ENCODE measurements at places on chromosomes 6 and 20.

DNA sequence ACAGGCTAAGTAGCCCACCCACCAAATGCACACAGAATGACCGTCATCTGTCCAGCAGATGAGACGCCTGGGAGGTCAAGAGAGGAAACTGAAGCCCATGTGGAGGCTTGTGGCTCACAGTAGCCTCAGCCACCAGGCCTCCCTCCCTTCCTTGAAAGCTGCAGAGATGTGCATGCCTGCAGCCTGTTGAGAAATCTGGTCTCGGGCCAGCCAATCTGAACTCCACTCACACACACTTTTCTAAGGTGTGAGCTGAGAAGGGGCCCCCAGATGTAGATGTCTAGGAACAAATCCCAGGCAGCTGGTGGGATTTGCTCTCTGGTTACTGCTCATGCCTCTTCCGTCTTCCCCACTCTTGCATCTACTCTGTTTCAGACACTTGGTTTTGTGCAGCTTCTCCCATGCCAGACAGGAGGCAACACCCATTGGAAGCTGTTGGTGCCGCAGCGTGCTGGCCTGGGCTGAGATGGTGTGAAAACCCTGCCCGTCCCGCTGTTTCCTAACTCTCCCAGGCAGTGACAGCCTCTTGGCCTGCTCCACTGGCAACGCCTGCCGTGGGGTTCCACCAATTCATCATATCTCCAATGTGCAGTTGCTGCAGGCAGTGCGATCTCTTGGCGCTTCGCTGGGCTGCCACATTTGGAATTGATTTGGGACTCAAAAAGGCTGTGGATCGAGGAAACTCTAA lies 24.1 kb upstream of the PAX1 start:
- DNase-seq, result no peak

DNA sequence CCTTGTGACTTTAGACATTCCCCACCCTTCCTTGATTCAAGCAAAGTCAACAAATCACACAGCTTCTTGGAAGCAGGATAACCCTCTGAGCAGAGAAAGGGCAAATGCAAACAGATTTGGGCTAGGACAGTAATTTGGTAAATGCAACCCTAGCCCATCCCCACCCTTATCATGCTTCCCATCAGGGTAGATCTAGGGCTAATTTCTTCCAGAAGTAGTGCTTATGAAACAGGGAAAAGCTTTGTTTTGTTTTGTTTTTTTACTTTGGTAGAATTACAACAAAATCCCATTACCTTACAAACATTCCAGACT lies 525.1 kb upstream of the NOX3 start:
- DNase-seq, result no peak

DNA sequence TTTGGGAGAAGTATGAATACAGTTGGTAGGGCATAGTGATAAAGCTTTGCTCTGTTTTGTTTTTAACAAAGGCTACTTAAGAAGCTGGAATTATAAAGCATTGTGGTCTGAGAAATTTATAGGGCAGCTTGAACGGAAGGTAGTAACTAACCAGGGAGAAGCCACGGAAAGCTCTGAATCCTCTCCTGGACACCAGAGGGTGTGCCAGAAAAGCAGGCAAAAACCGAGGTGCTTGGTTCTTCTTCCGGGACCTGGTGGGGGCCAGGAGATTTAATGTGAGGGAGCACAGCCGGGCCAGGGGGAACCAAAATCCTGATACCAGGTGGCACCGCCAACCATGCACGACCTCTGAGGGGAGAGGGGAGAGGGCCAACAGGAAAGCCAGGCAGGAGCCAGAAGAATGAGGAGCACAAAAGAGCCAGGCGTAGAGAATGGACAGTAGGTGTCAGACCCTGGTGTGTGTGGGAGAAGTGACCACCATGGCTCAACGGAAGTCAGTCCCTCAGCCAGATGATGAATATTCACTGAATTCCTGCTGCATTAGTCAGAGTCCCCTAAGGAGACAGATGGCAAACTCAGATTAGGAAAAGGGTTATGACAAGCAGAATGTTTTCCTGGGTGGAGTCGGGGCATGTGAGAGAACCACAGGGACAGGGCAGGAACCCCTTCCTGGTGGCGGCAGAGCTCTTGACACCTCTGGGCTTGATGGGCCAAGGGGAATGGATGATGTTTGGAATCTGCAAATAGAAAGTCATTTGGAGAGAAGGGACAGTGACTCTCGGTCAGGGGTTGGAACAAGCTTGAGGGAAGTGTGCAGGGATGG lies 262.3 kb downstream of the ZNF217 start:
- peak; percentile 13 for DNase-seq

DNA sequence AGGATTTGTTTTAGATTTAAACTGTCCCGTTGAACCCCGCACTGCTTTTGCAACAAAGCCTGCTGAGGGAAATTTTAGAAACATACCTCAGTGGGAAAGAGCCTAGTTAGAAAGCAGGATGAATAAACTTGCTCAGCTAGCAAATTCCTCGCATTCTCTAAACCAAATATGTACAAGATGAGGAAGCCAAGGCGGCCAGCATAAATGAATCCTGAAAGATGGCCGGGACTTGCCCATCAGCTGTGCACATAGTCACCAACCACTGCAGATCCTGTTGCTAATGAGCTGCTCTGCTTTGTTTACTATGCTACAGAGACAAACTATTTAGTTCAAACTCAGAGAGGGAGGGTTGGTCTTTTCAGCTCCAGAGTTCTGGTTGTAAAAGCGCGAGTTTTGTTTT lies 49.0 kb downstream of the TMEM170B start:
- peak; percentile 80 for DNase-seq

DNA sequence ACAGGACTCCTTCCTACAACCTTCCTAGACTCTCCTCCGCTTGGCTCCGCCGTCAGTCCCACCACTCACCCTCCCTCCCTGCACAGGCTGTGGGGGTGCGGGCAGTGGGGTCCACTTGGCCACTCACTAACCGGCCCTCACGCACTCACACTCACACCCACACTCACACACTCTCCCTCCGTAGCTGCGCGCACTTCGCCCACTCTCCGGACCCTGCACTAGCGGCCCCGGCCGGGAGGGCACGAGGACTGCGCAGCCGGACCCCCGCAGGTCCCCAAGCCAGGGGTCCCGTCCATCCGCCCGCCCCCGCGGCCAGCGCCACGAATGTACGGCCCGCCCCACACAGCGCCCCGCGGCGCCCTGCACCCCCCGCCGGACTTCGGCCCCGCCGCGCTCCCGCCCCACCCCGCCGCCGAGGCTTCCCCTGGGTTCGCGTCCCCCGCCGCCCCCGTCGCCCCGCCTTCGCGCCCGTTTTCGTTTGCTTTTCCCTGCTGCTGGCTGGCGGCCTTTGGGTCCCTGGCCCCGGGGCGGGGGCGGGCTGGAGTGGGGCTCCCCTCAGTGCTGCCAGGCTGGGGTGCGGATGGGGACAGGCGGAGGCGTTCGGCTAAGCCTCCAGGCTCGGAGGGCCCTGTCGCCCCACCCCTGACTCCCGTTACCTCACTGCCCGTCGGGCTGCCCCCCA lies 23.0 kb upstream of the SLC22A7 start:
- DNase-seq, result no peak

DNA sequence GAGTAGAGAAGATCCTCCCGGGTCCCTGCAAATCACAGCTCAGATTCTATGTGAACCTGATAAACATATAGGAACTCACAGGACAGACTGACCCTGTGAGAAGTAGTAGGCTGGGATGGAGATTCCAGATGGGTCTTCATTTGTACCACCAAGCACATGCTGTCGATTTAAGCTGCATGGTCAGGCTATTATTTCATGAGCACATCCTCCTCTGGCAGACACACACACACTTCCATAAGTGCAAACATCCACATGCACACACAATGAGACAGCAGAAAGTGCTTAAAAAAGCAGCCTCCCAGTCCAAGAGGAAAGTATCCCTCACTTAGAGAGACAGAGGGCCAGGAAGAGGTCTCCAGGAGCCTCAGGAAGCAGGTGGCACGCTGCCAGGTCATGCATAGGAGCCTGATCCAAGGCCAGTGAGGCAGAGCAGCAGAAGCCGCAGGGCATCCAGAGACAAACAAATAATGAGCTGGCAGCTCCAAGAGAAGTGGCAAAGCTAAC lies 131.8 kb downstream of the UNC5CL start:
- peak; percentile 33 for DNase-seq

DNA sequence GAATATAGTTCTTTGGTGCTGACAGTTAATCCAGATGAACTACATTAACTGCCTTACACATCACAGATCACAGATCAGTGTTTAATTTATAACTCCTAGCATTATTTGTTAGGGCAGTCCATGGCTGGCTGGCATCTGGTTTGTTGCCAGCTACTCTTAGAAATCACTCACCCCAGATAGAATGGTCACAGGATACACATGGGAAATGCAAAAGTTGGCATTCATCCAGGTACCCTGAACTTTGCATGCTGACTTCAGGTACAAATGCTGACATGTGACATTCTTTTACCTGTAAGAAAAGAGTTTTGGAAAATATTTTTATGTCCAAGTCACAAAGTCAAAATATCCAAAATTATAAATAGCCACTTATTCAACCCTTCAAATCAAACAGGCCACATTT lies 20.2 kb downstream of the FBXL4 start:
- no peak for DNase-seq

DNA sequence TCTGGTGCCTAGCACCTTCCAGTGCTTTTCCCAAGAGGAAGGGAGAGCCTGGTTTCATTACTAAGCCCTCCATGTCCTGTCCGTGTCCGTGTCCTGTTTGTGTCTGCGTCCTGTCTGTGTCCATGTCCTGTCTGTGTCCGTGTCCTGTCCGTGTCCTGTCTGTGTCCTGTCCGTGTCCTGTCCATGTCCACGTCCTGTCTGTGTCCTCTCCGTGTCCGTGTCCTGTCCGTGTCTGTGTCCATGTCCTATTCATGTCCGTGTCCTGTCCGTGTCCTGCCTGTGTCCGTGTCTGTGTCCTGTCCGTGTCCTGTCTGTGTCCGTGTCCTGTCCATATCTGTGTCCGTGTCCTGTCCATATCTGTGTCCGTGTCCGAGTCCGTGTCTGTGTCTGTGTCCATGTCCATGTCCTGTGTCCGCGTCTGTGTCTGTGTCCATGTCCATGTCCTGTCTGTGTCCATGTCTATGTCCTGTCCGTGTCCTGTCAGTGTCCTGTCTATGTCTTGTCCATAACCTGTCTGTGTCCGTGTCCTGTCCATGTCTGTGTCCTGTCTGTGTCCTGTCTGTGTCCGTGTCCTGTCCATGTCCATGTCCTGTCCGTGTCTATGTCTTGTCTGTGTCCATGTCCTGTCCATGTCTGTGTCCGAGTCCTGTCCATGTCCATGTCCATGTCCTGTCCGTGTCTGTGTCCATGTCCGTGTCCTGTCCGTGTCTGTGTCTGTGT lies 54.4 kb upstream of the BHLHE23 start:
- DNase-seq, result no peak

DNA sequence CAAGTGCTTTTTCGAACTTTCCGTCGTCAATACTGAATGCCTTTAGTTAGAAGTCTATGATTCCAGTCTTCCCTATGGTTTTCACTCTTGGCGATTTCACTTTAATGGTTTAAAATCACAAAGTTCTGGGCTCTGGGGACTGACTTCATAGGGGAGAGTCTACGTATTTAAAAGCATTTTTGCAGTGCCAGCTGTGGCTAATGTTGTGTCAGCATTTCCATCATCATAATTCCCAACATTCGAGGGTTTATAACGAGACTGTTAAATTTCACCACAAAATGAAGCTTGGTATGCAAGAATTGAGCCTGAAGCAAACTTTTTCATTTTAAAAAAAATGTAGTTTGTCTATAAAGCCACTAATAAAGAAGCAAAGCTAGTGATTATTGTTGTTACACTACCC lies 242.7 kb downstream of the SOX4 start:
- DNase-seq, result no peak

DNA sequence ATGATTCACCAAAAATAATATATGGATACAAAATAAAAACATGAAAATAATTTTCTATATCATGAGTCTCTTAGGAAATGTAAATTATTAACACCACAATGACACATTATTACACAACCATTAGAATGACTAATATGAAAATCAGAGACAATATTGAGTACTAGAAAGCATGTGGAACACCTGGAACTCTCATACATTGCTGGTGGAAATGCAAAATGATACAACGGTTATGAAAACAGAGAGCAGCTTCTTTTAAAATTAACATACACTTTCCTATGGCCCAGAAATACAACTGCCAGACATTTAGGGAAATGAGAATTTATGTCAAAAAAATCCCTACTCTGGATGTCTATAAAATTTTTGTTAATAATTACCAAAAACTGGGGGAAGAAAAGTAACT lies 853.3 kb upstream of the MAN1A1 start:
- no peak for DNase-seq

DNA sequence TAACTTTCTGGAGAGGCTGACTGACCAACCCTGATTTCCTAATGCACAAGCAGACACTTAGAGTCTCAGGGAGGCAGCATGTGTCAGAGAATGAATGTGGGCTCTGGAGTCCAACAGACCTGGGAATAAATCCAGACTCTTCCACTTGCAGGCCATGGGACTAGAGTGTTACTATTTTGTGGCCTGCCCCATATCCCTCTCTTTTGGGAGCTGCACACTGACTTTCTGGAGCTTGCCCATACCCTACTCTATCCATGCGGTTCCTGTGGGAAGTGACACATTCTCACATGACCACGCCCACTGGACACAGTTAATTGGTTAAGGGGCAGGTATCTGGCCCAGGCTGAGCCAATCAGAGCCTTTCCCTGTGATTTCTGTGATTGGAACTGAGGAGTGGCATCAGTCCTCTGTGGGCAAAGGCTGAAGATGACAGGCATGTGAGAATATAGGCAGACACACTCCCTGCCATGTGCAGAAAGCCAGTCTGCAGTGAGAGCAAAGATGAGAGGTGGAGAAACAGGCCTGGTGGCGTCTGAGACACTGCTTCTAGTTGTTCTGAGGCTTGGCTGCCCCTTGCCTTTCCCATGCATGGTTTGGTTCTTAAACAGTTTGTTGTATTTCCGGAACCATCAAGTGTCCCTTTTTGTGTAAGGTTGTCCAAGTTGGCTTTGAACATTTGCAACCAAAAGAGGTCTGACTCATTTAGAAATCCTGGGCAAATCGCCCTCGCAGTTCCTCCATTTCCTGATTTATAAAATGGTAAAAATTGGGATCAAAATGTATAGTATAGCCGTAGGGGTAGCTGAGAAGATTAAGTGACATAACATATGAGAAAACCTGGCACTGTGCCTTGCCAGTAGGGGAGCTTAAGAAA lies 125.6 kb downstream of the CDC5L start:
- peak; percentile 32 for DNase-seq

- DNase-seq, result peak; percentile 54
These were observed 40.8 kb upstream of the BMP5 start for GRCh38 chr6:55916188-55916587.
